ENCODE measurements at places on chromosomes 5 and 9.

GRCh38 chr9:37683531-37684371 lies 33.0 kb downstream of the FRMPD1 start:
- DNase-seq = no peak

DNA sequence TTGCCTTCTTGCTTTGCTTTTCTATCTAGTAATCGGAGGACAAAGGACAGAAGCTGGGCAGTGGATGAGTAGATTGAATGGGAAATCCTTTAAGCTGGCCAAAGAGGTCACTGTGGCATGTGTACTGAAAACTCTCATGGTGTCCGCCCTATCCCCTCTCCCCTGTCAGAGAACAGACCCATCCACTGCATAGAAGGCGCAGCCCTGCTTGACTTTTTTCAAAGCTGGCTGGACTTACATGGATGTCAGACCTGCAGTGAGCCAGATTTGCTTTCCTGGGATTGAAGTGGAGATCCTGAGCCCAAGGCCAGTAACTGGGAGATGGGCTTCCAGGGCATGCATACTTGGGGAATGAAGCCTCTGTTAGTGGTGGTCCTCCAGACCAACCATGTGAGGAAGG lies 329.5 kb downstream of the TRPM3 start:
- DNase-seq = no peak

- no peak for DNase-seq
Measured at GRCh38 chr9:117403848-117404247, 11.0 kb downstream of the ASTN2 start.

- no peak for DNase-seq
Measured at GRCh38 chr9:118455788-118456187, 751.6 kb downstream of the TLR4 start.

GRCh38 chr9:129160712-129161533 lies 17.1 kb downstream of the IER5L start:
- DNase-seq = no peak

- DNase-seq = no peak
Measured at GRCh38 chr5:1156754-1157460, 44.5 kb upstream of the SLC6A19 start.

DNA sequence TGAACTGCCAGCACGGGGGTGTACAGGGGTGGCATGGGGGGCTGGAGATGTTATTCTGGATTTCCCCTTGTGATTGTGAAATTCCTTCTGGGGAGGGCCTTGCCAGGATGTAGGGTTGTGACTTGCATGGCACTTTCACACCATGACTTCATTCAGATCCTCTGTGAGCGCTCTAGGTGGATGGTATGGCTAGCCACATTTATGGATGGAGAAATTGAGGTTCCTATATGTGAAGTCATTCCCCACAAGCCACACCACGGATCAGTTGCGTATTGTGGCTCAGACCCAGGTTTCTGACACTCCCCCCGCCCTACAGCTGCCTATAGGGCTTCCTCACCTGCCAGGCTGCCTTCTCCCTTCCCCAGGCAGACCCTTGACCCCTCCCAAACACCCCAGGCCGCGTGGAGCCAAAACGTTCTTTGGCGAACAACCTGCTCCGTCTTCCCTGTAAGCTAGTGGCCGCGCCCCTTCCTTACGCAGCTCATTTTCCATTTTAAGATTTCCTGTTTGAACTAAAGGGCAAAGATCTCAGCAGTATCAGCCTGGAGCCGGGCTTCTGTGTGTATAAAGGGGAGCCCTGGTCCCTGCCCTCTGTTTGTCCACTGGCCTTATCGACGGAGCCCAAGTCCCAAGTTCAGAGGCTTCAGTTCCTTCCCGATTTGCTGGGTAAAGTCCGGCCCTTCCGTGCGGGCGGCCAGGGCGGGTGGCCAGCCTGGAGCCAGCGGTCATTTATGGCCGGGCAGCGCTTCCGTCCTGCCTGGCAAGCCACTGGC lies 97.8 kb upstream of the KLF4 start:
- no peak for DNase-seq

DNA sequence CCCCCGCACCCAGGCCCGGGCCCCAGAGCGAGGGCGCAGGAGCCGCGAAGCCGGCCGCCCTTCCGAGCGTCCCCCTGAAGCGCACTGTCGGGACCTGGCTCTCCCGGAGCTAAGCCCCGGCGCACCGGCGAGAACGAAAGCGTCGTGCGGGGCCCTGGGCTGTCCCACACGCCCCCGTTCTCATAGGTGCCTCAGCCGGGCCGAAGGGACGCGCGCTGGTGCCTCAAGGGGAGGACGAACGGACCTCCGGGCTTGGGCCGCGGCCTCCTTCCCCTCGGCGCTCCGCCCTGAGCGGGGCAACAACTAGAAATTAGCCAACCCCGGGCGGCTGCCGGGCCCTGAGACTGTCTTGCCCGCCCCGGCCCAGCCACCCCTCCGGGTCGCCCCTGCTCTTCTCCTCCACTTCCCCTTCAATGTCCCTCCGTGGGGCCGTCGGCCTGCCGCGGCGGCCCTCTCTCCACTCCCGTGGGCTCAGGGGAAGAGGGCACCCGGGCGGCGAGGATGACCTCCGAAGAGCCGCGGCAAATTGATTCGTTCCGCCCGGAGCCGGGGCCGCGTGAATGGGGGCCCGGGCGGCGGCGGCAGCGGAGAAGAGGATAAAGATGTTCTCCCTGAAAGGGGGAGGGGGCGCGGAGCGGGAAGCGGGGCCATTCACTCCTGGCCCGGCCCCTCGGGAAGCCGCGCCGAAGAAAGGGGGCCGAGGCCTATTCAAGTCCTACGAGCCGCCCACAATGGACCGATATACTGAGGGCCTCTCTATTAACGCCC lies 3.5 kb upstream of the PRDM12 start:
- no peak for DNase-seq

- DNase-seq = no peak
Measured at GRCh38 chr5:115480271-115480670, 64.3 kb downstream of the FEM1C start.

GRCh38 chr9:16345902-16346301 lies 524.6 kb downstream of the BNC2 start:
- DNase-seq = no peak

DNA sequence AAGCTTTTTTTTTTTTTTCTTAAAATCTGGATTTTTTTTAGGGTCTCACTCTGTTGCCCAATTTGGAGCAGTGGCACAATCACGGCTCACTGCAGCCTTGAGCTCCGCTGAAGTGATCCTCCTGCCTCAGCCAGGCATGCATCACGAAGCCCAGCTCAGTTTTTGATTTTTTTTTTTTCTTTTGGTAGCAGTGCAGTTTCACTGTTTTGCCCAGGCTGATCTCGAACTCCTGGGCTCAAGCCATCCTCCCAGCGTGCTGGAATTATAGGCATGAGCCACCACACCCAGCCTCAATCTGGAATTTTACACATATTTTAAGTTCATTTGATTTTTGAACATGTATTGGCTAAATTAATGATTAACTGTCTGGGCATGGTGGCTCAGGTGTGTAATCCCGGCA lies 36.3 kb downstream of the TRIO start:
- DNase-seq = no peak

DNA sequence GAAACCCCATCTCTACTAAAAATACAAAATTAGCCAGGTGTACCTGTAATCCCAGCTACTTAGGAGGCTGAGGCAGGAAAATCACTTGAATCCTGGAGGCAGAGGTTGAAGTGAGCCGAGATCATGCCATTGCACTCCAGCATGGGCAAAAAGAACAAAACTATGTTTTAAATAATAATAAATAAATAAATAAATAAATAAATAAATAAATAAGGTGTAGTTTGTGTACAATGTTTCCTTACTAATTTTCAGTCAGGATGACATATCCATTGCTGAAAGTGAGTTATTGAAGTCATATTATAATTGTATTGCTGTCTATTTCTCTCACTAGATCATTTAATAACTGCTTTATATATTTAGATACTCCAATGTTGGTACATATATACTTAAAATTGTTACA lies 581.5 kb upstream of the DAB2 start:
- no peak for DNase-seq
